ENCODE measurements at places on chromosomes 13 and 19.
A peak's percentile ranks its signal among the peaks of the same experiment; 100 is the strongest.

DNA sequence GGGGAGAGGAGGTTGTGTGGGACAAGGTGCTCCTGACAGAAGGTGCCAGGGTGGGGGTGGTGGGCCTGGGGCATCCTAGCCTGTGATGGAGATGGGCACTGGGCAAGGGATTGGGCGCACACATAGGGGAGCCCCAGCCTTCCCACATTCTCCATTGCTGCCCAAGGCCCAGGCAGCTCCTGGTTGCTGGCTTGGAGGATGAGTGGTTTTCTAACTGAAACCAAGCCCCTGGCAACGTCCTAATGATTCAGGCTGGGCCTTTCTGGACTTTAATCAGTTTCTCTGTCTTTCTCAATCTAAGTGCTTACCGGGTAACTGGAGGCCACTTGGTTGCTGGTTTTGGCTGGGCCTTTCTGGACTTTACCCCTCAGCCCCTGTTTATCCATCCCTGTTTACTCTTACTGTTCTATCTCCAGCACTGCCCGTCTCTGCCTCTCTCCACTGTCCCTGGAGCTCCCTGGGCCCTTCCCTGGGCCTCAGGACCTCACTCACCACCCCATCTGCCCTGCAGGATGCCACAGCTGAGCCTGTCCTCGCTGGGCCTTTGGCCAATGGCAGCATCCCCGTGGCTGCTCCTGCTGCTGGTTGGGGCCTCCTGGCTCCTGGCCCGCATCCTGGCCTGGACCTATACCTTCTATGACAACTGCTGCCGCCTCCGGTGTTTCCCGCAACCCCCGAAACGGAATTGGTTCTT lies 354 bp downstream of the CYP4F3 start:
- no peak for DNase-seq

- no peak for DNase-seq
Measured at GRCh38 chr13:44932850-44933251, 56.4 kb downstream of the NUFIP1 start.

DNA sequence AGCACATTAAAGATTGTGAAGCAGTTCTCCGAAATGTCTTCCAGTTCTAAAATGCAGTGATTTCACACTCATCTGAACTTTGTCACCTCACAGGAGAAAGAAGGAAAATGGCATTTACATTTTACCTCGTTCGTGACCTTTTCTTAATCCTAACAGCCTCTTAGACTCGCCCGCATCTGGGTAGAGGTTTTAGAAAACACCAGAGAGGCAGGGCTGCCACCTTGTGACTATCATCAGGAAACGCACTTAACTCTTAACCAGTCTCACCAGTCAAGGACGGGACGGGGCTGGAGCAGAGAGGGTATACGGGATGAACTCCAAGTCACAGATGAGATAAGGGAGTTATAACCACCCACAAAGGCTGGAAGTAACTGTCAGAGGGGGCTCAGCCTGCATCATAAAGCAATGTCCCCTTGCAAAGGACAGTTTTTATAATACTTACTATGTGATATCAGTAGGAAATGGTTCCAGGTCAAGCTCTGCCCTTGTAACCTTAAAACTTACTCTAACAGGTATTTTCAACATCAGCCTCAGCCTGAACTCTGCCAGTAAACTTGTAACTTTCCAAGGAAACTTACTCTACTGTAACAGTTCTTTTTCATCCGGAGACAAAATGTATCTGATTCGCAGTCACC lies 8.6 kb upstream of the CEACAM6 start:
- DNase-seq = peak; percentile 19

- no peak for DNase-seq
Measured at GRCh38 chr19:10517760-10518443, 655 bp upstream of the S1PR5 start.

DNA sequence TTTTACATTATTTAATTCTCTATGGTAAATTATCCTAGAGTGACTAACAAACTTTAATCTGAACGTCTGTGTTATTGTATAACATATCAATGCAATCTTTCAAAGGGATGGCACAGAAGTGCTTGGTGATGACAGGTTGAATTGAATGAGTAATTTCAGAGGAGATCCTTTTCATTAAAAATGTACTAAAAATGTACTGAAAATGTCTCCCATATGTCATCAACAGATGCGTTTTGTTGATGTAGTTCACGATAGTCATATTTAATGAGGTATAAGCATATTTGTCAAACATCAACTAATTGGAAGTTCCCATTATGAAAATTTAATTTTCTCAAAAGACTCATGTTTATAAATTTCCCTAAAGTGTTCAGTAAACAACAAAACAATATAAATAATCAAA lies 1434.7 kb upstream of the PCDH20 start:
- no peak for DNase-seq

GRCh38 chr19:10388957-10389356 lies 8.6 kb upstream of the TYK2 start:
- DNase-seq = peak; percentile 77

- DNase-seq = no peak
Measured at GRCh38 chr19:47303966-47304365, 5.7 kb upstream of the C5AR1 start.

DNA sequence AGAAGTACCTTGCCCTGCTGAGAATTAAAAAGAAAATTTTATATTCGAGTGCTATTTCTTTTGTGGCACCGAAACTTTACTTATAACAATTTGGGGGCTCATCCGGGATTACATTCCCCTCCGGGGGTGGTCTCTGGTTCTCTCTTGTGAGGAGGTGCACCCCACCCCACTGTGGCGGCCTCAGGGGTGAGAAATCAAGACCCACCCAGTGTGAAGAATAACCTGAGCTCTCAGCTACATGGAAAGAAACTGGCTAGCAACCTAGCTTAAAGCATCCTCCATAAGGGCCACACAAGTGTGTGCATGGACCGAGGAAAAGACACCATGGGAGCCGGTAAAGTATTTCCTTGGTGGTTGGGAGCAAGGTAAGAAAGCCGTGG lies 50.9 kb upstream of the ANKRD10 start:
- DNase-seq = no peak

DNA sequence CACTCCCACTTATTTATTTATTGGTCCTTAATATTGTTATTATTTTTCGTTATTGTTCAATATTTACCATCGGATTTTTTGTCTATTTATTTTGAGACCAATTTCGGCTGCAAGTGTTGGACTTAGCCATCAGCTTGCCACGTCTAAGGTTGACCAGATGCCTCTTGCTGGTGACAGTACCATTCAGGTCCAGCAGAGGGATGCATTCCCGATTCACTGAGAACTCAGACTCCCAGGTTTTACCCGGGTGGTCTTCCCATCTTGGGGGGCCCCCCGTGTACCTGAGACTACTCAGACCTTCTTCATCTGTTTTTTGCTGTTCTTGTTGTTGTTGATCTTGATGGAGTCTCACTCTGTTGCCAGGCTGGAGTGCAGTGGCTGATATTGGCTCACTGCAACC lies 1435.2 kb downstream of the UQCRFS1 start:
- DNase-seq = no peak

GRCh38 chr19:18733196-18733647 lies 49.7 kb downstream of the CRTC1 start:
- no peak for DNase-seq

GRCh38 chr13:87344176-87344575 lies 327.0 kb upstream of the SLITRK5 start:
- DNase-seq = no peak

- peak; percentile 8 for DNase-seq
Measured at GRCh38 chr13:21344662-21345176, 114.4 kb downstream of the ZDHHC20 start.

DNA sequence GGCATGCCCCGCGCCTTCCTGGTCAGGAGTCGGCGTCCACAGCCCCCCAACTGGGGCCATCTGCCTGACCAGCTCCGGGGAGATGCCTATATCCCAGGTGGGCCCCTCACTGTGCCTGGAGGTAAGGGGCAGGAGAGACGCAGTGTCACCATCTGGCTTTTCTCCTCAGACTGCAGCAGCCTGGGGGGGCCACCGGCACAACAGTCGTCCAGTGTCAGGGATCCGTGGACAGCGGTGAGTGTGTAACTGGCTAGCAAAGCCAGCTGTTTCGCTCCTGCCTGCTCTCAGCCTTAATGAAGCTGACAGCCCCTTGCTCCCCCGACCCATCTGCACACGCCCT lies 227 bp downstream of the OVOL3 start:
- no peak for DNase-seq

DNA sequence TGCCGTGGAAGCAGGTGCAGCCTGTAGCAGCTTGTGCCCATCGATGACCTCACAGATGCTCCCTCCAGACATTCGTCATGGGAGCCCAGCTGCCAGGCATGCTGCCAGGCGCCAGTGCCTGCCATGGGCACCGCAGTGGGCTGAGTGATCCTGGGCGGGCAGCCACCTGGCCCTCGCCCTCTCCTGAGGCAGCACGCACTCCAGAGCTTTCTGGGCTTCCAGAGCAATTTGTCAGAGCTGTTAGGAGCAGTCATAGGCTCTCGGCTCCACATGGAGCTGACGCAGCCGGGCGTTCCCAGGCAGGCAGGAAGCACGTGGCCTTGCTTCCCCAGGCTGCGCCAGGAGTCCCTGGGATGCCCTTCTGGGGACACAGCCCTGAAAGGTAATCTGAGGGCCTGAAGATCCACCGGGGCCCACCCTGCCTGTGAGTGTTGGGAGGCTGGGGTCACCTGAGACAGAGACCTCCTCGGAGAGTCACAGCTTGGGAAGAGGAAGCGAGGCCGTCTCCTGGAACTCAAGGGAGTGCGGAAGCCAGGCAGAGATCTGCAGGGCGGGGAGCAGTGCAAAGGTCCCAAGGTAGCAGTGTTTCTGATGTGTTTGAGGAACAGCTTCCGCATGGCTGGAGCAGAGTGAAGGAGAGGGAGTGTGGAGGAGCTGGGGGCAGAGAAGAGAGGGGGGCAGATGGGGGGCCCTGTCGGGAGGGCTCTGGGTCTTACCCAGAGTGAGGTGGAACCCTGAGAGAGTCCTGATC lies 50.6 kb downstream of the DPF1 start:
- DNase-seq = no peak

DNA sequence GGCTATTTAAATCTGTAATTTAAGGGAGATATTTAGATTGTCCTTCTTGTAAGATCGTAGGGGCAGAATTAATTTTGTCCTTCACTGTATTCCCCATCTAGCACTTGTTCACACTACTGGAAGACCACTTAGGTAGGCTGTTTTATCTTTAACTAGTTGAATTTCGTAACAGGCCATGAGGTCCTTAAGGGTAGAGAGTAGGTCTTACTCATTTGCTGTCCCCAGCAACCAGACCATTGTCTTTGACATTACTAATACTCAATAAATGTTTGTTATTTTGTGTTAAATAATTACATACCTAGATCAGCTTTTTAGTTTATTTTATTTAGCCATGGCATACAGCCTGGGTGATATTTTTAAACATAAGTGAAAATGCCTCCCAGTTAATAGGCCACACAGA lies 177.1 kb downstream of the PCCA start:
- DNase-seq = no peak

- no peak for DNase-seq
Measured at GRCh38 chr19:41288673-41289530, 21.1 kb upstream of the CCDC97 start.

GRCh38 chr13:51929699-51930098 lies 67.9 kb downstream of the CCDC70 start:
- DNase-seq = no peak

DNA sequence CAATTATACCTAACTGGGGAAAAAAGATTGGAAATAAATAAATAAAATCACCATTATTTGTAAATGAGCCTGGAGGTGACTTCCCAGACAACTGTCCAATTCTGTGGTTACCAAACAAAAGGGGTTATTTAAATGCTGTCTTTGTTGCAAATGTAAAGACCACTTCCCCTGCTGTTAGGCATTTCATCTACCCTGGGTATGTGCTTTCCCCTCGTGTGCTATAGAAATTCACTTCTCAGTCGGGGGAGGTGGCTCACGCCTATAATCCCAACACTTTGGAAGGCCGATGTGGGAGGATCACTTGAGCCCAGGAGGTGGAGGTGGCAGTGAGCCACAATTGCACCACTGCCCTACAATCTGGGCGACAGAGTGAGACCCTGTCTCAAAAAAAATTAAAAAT lies 101.9 kb upstream of the AKAP11 start:
- no peak for DNase-seq

DNA sequence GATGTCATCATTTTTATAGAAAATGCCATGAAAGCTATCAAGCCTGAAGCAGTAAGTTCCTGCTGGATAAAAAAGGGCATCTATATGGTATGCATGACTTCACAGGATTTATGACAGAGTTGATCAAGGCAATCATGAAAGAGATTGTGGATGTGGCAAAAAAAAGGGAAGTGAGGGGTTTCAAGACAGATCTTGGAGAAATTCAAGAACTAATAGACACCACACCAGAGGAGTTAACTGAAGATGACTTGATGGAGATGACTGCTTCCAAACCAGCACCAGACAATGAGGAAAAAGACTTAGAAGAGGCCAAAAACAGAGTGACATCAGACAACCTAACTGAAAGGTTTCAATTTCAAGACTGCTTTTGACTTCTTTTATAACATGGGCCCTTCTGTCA lies 691.1 kb upstream of the SLC10A2 start:
- DNase-seq = no peak

DNA sequence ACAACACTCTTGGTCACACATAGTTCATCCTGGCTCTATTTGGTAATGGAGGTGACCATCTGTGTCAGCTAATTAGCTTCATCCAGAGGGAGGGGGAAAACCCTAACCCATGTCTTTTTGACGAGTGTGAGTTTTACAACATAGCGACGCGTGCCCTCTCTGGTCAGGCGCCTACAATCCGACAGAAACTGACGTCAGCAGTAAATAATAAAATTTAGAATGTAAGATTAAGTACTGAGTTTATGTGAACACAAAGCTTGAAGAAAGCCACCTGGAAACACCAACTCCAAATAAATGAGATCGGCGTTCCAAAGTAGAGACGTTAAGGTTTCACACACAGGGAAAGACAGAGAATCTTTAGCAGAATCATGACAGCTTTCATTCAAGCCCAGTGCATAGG lies 1.8 kb upstream of the ZNF83 start:
- no peak for DNase-seq

GRCh38 chr13:97239306-97239705 lies 17.2 kb downstream of the MBNL2 start:
- DNase-seq = no peak

DNA sequence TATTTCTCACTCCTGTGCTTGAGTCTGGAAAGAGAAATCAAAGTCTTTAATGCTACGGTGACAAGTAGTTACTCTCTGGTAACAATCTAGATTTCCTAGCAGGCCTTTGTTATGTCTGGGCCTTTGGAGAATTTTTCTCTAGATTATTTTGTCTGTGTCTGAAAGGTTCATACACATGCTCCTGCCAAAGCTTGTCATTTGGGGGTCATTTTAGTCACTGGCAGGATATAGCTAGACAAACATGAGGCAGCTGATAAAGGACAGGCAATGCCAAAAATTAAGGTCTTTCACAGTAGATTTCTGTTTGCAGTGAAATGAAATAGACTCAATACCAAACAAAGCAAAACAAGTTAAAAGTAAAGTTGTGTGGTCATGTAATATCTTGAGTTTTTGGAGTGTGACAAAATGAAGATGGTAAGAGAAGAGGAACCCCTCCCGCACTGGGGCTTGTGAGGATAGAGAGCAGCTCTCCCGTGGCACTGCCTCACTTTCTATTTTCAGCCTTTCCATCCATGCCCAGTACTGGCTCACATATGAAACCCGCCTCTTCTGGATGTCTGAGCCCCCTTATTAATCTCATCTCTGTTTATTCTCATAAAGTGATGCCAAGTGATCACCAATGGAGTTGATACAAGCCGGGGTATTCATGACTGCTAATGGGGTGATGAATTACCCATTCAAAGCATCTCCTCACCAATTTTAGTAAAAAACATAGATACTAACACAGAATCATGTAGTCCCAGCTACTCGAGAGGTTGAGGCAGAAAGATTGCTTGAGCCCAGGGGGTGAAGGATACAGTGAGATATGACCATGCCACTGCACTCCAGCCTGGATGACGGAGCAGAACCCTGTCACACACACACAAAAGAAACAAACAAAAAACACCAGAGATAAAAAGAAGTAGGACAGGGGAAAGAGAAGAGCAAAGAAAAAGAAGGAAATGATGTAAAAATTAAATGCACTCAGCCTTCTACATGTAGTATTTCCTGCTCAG lies 389.3 kb downstream of the FGF14 start:
- DNase-seq = no peak
